ENCODE measurements at places on chromosomes 13 and 19.

GRCh38 chr19:54299126-54299498, 13.9 kb downstream of the LILRA5 start:
- DNase-seq = no peak

DNA sequence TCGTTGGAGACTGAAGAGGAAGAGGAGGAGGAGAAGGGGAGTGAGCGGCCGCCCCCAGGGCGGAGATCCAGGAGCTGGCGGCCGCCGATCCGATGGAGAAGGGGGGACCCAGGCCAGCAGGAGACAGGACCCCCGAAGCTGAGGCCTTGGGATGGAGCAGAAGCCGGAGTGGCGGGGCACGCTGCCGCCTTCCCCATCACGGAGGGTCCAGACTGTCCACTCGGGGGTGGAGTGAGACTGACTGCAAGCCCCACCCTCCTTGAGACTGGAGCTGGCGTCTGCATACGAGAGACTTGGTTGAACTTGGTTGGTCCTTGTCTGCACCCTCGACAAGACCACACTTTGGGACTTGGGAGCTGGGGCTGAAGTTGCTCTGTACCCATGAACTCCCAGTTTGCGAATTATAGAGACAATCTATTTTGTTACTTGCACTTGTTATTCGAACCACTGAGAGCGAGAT, 1.8 kb downstream of the GADD45B start:
- no peak for DNase-seq

- DNase-seq = no peak
Measured at GRCh38 chr19:13963603-13964105, 11.3 kb downstream of the DCAF15 start.

- DNase-seq = no peak
Measured at GRCh38 chr13:102286326-102286725, 115.5 kb downstream of the FGF14 start.

DNA sequence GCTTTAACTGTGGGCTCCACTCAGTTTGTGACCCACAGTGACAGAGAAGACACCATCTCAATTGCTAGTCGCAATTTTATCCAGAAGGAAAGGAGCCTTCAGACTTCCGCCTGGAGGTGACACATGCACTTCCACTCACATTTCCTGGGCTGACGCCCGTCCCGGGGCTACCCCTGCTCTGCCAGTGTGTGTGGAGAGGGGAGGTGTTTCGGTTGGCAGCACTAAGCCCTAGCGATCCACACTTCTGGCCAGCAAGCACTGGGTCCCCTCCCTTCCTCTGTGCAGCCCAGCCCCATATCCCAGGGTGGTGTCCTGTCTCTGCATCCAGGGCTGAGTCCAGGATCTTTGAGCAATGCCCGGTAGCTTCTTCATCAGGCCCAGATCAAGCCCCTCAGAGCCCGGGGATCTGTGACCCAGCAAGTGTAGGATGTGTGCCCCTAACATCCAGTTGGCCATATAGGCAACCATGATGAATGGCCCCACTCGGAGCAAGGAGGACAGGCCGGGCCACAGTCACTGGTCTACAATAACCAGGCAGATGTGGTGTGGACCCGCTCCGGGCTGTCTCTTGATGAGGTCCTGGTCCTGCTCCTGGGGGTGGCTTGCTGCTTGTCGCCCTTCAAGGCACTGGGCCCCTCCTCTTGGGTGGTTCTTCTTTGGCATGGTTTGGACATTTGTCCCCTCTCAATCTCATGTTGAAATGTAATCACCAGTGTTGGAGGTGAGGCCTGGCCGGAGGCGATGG, 141.9 kb upstream of the SPACA7 start:
- no peak for DNase-seq

DNA sequence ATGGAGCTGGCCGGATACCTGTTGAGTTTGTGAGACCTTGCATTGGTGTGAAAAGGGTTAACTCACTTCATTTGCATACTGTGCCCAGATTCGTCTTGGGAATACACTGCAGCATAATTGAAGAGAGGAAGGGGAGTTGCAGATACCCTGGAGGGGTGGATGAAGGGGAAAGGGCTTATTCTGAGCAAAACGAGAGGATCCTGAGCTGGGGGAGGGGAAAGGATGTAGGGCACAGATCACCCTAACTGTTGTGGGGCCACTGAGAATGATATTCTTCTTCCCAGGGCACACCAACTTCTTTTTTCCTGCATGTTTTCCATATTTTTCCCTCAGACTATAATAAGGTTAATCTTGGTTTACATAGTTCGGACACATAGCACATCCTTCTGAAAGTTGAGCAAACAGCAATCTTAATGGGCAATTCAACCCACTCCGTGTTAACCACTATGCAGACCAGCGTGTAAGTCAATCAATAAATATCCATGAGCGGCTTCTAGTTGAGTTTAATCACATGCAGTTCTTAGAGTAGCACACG, 11.7 kb upstream of the PTPRS start:
- DNase-seq = peak; percentile 27

DNA sequence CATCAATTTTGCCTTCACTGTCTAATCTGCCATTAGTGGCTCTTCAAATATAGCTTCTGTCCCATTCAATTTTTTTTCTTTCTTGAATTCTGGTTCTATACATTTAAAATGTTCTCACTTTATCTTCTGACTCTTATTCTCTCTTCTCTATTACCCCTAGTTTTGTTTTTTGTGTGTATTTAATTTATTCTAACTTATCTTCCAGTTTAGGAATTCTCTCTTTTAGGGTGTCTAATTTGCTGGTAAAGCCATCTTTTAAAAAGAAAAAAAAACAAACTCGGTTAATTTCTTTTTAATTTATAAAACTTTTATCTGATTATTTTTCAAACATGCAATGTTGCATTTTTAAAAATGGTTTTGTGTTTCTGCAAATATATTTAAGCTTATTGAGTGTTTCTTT, 80.3 kb upstream of the OXGR1 start:
- DNase-seq = no peak

DNA sequence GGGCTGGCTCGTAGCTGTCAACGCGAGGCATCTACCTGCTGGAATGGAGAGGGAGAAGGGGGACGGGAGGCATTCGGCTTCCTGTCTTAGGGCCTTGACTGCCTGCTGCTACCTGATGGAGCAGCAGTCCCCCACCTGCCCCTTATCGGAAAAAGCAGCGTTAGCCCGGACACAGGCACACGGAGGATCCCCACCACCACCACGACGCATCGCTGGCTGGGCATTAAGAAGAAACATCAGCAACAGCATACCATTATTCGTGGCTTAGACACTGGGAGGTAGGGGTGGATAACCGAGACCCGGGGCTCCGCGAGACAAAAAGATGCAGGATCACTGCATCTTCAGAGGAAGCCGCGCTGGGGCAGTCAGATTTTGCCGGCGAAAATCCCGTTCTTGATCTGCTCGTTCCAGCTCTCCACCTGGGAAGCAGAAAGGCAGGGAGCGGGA, 1.1 kb downstream of the COX6B2 start:
- DNase-seq = no peak

GRCh38 chr19:3450796-3451411, 29.4 kb downstream of the SMIM24 start:
- no peak for DNase-seq

- DNase-seq = peak; percentile 98
Measured at GRCh38 chr19:18322759-18323460, at the start of gene LSM4. TSS of gene LSM4 (minus strand) at chr19:18323076. CDS start at chr19:18323020, 56 bp downstream.

DNA sequence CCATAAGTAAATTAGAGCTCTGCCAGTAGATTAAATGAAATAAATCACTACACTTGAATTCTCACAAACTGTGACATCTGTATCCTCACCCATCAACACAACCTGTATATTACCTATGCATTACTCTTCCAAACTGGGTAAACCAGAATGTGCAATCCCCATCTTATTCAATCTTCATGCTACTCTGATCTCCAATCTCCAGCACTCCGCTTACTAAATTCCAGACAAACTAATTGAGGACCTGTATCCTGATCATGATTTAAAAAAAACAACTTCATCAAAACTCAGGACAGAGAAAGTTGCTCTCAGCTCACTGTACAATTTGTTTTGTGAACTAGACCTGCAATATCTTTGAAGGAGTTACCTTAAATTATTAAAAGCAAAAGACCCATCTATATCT, 74.4 kb downstream of the FOXO1 start:
- no peak for DNase-seq

DNA sequence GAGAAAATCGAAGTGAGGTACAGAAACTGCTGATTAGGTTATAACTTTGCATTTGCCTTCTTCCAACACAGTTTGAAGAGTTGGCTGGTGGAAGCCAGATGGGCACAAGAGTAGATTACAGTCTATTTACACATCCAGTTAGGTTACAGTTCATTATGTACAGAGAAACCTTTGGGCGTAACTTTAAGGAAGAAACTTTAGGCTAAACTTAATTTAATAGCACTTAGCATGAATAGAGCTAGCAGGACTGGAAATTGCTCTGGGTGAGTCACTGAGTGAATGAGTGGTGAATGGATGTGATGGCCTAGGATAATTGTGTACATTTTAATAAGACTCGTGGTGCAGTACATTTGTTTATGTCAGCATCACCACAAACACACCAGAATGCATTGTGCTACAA, 62.9 kb upstream of the KLHL1 start:
- DNase-seq = no peak

- no peak for DNase-seq
Measured at GRCh38 chr13:109130093-109130835, 500.9 kb downstream of the MYO16 start.

GRCh38 chr19:7528522-7529245, 6.3 kb downstream of the MCOLN1 start:
- no peak for DNase-seq

- no peak for DNase-seq
Measured at GRCh38 chr19:8113017-8113416, 36.4 kb downstream of the FBN3 start.

GRCh38 chr13:33217256-33217655, 68.3 kb downstream of the STARD13 start:
- DNase-seq = no peak

- no peak for DNase-seq
Measured at GRCh38 chr13:111572956-111573761, 252.7 kb downstream of the TEX29 start.

DNA sequence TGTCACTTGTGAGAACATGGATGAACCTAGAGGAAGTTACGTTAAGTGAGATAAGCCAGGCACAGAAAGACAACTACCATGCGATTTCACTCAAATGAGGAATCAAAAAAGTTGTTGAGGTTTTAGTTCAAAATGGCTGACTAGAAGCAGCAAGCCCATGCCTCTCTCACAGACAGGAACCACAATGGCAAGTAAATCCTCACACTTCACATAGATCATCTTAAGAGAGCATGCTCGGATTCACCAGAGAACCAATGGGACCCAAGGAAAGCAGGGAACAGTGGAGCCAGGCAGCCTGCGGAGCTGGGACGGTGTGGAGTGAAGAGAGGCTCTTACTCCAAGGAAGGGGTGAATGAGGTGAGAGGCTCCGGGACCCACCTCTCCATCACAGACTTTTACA, 581.0 kb downstream of the UQCRFS1 start:
- no peak for DNase-seq

DNA sequence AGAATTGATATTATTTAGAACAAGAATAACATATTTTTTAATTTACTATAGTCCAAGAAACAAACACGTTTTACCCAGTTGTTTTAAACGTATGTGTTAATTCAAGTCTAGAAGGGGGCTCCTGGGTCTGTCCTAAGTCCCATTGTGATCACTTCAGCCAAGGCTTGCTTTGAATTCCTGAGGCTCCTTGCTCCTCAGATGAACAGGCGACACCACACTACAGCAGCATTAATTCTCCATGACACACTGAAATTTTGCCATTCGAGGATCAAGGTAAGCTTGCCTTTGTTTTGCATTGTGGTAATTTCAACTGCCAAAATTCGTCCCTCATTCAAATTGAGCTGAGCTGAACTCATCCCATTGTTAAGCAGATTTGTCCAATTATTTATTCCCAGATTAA, 1442.6 kb downstream of the SLITRK5 start:
- no peak for DNase-seq

GRCh38 chr19:11814029-11814699, at the start of gene ZNF440:
TSS of gene ZNF440 (plus strand) at chr19:11814273. CDS start at chr19:11814448, 175 bp downstream.
- DNase-seq = peak; percentile 91

DNA sequence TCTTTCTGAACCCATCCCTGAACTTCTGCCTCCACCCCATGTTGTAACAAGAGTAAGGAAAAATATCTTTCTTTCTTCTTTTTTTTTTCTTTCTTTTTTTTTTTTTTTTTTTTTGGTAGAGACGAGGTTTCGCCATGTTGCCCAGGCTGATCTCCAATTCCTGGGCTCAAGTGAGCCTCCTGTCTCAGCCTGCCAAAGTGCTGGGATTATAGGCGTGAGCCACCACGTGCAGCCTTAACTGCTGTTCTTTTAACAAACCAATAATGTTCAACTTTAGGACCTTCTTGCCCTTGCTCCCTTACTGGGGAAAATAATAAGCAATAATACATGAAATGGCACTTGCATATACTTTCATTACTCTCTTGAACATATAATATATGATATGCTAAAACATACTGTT, 19.6 kb downstream of the GPR183 start:
- no peak for DNase-seq

DNA sequence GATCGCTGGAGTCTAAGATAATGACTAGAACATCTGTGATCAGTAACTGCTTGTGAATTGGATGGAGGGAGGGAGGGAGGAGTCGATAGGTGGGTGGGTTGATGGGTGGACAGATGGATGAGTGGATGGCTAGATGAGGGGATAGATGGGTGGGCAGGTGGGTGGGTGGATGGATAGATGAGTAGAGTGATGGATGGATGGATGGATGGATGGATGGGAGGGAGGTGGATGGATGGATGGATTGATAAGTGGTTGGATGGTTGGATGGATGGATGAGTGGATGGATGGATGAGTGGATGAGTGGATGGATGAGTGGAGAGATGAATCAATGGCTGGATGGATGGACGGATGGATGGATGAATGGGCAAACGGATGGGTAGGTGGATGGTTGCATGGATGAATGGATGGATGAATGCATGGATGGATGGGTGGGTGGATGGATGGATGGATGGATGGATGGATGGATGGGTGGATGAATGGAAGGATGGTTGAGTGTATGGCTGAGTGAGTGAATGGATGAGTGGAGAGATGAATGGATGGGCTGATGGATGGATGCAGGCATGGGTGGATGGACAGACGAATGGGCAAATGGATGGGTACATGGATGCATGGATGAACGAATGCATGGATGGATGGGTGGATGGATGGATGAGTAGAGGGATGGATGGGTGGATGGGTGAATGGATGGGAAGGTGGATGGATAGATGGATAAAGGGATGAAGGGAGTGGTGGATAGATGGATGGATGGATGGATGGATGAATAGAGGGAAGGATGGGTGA, 44.0 kb upstream of the NFIC start:
- DNase-seq = no peak

DNA sequence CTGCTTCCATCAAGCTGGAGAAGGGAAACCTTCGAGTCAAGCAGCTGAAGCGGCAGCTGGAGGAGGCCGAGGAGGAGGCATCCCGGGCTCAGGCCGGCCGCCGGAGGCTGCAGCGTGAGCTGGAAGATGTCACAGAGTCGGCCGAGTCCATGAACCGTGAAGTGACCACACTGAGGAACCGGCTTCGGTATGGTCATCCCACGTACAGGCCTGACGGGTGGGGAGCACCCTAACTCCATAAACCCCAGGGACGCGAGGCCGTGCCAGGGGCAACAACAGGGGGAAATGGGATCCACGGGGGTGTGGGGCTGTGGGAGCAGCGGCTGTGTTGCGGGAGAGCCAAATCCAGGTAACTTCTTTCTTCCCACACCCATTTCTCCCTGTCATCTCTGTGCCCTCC, 20.2 kb downstream of the KCNC3 start:
- DNase-seq = no peak

Data from HEK293T (cell line).